ENCODE measurements at places on chromosomes 12 and 14.
A peak's percentile ranks its signal among the peaks of the same experiment; 100 is the strongest.

GRCh38 chr12:49534731-49535278 is 4.0 kb upstream of the KCNH3 start:
- no peak for DNase-seq

DNA sequence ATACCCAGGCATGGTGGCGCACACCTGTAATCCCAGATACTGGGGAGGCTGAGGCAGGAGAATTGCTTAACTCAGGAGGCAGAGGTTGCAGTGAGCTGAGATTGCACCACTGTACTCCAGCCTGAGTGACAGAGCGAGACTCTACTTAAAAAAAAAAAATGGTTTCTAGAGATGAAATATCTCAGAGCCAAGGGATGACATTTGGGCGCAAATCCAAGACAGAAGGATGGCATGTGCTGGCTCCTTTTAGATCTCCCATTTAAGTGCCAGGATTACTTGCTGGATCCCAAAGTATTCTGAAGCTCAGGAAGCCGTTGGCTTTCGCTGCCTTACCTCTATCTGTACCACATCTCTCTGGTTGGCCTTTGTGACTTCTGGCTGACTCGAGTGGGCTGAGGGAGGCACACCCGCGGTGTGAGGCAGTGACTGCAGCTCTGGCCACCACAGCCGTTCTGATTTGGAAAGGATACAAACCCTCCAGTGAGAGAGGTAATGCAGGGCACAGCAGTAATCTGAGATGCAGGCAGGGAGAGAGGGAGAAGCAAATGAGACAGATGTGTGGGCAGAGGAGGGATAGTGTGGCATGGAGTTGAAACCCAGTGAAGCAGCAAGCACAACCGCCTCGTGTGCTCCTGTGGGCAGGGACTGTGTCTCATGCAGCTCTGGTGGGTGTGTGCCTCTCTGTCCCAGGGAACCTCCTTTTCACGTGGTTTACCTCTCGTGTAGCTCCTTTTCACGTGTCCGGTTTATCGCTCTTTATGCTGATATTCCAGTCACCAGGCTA is 4.9 kb downstream of the B4GALNT3 start:
- DNase-seq: no peak

DNA sequence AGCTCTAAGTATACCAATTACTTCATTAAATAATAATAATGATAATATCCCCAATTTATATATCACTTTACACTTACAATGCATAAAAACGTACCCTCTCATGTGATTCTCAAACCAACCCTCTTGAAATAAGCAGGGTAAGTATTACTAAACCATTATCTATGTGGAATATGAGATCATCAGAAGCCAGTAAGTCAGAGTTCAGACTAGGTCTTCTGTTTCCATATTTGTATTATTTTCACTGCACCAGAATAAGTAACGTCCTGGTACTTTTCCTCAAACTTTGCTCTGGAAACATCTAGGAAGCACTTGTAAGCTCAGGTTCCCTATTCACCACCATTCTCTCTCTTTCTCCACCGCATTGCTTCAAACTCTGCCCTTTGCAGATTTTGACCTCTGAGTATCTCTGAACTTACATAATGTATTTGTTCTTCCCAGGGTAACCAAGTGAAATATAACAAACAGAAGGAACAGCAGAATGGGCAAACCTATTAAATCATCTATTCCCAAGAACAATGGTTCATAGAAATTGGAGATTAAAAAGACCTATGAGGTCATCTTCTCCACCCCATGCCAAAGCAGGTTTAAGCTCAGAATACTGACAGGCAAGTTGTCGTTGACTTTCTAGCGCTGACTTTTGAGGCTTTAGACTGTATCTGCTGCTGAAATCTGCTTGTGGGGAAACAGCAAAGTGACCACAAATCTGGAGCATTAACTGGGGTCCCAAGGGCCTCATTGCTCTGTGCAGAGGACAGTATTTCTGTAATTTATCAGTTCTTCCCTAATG is 161.3 kb upstream of the FAR2 start:
- DNase-seq: no peak

DNA sequence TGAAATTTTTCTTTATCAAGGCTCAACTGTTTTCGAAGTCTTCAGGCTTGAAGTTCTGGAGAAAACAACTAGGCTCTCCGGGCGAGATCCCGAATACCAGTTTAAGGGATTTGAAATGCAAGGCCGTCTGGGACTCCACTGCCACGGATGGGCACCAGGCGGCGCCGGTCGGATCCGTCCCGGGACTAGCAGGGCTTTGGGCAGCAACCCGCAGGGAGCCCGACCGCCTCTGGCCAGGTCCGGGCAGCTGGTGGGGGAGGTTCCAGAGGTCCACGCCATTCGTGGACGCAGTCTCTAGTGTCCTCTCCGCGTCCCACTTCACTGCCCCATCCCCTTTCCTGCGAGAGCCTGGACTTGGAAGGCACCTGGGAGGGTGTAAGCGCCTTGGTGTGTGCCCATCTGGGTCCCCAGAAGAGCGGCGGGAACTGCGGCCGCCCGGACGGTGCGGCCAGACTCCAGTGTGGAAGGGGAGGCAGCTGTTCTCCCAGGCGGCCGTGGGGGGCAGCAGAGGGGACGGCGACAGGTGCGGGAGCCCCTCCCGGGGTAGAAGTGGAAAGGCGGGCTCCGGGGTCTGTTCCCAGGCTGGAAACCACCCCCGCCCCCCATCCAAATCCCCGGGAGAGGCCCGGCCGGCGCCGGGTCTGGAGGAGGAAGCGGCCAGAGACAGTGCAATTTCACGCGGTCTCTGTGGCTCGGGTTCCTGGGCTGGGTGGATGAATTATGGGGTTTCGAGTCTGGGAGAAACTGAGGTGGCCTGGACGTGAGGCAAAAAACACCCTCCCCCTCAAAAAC is 838 bp upstream of the ERBB3 start:
- peak; percentile 56 for DNase-seq

- no peak for DNase-seq
Measured at GRCh38 chr12:107011519-107011918, 24.6 kb upstream of the MTERF2 start.

DNA sequence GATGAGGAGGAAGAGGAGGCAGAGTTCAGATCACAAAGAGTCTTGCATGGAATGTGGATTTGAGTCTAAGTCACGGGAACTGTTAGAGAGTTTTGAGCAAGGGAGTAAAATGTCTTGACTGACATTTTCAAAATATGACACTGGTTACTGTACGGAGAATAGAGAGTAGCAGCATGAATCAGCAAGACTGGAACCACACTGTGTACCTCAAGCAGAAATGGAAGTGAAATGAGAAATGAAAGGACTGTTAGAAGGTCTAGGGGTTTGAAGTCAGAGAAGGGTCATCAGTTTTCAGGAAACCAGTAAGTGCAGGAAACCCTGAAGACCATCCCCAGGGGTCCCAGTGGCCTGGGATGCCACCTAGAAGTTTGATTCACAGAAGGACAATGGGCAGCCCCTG is 236.3 kb downstream of the GALC start:
- no peak for DNase-seq

GRCh38 chr14:42214981-42215491 is 608.4 kb downstream of the LRFN5 start:
- DNase-seq: no peak

- DNase-seq: no peak
Measured at GRCh38 chr12:120574106-120574505, 7.1 kb downstream of the POP5 start.

DNA sequence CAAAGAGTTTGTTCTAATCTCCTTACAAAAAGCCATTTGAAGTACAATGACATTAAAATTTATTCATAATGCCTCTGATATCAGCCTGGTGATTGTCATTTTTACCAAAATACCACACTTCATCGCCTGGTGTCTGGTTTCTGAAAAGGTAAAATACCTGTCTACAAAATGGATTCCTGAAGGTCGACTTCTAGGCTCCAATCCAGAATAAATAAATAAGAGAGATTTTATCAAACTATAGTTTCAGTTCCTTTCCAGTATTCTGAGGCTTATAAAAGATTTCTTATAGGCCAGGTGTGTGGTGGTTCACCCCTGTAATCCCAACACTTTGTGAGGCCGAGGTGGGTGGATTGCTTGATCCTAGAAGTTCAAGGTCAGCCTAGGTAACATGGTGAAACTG is 340.7 kb downstream of the SLC16A7 start:
- no peak for DNase-seq

DNA sequence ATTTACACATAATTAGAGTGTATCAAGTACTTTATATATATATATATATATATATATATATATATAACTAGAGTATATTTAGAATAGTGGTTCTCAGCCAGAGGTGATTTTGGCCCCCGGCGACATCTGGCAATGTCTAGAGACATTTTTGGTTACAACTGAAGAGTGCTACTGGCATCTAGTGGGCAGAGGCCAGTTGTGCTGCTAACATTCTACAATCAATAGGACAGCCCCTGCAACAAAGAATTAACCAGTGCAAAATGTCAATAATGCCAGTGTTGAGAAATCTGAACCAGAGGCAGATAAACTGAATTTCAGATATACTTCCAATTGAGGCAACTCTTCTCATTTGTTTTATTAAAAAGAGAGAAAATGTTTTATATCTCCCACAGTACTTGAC is 8.9 kb downstream of the GTF2A1 start:
- peak; percentile 25 for DNase-seq

DNA sequence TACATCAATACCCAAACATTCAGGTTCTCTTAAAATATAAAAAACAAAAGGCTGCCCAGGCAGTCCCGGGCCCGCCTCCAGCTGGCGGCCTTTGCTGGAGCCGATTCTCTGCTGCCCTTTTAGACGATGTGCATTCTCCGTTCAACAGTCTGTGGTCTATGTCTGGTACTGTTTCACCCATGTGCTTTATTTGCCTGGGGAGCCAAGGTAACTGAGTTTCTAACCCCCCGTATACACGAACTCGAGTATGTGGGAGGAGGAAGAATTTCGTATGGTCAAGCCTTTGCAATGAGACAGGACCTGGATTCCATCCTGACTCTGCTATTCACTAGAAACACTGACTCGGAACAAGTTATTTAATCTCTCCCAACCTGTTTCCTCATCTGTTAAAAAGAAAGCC is 54.1 kb upstream of the GPR68 start:
- no peak for DNase-seq

GRCh38 chr12:89983622-89984021 is 275.0 kb upstream of the ATP2B1 start:
- DNase-seq: no peak

- DNase-seq: peak; percentile 11
Measured at GRCh38 chr14:97634751-97635150, 837.6 kb downstream of the VRK1 start.

DNA sequence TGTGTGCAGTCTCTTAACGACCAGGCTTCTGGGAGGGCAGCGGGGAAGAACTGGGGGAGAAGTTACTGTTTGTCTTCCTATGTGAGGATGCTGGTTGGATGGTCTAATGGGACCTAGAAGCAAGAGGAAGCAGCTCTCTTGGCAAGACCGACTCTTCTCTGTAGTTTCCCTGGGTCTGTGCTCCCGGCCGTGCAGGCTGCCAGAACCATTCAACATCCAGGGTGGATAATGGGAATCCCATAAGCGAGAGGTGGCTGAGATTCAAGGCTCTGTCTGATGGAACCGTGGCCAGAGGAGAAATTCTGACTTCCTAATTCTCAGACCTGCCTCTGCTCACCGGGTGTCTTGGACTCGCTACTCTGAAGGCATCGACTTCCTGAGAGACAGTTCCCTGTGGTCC is 561.0 kb upstream of the TBX3 start:
- DNase-seq: no peak

DNA sequence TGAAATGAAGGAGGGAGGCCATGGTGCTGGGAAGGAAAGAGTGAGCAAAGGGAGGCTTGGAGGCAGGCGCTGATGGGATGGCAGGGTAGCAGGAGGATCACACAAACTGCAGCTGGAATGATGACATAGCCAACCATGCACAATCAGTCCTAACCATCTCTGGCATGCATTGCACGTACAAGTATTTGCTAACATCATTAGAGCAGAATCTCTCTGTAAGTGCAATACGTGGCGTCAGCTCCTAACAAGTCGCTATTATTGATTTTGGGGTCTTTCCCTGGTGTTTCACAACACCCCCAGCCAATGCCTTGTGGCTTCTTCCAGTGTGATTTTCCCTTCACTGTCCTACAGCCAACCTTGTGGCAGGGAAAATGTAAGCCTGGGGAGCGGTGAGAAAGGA is 18.5 kb downstream of the BDKRB1 start:
- no peak for DNase-seq

- no peak for DNase-seq
Measured at GRCh38 chr12:127416796-127417195, 850.2 kb upstream of the TMEM132C start.

GRCh38 chr14:67168110-67168441 is 21.2 kb upstream of the GARIN2 start:
- DNase-seq: no peak

DNA sequence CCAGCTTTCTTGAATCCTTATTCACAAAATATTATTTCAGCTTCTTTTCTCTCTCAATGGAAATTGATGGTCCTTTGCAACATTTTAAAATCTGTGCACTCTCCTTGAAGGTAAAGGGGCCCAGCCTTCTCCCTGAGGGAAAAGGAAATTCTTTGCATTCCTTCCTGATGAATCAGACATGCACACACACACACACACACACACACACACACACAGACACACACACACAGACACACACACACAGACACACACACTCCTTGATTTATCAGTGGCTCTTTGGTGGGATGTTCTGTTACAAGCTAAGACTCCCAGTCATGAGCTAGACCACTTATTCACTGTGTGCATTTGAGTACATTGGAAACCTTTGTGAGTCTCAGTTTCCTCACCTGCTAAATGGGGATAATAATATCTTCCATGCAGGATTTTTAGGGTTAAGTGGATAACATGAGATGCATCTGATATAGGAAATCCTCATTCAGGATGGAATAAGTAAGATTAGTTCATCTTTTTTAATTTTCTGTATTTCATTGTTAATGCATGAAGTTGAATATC is 45.1 kb upstream of the HMGA2 start:
- no peak for DNase-seq

DNA sequence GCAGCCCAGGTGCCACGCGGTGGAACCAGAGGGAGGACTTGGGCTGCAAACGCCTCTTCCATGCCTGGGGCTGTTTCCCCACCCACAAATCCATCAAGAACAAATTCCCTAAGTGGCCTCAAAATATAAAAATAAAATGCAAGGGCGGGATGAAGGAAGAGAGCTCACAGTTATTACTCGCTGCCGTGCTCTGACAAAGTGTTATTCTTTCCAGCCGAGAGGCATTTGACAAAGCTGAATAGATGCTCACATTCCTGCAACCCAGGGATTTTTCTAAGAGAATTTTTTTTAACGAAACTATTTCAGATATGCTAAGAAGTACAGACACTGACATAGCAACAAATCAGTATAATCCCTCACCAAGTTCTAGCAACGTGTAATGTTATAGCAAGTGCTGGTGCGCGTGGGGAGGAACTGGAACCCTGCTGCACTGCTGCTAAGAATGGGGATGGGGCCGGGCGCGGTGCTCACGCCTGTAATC is 70.7 kb downstream of the SCARB1 start:
- DNase-seq: no peak

- DNase-seq: no peak
Measured at GRCh38 chr14:63091394-63091996, 46.2 kb upstream of the KCNH5 start.

DNA sequence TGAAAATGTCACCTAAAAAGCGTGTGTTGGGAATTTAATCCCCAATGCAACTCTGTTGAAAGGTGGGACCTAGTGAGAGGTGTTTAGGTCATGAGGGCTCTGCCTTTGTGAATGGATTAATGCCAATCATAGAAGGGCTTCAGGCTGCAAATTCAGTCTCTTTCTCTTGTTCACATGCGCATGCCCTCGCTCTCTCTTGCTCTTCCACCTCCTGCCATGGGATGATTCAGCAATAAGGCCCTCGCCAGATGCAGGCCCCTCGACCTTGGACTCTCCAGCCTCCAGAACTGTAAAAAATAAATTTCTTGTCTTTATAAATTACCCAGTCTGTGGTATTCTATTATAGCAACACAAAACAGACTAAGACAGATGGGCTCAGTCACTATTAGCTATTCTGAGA is 55.4 kb downstream of the PLXNC1 start:
- DNase-seq: no peak

All from activated gamma-delta T cell treated with Interleukin-2 at 50 U/mL for 16 hours (primary cell).